ENCODE measurements at places on chromosomes 1 and 21.
A peak's percentile ranks its signal among the peaks of the same experiment; 100 is the strongest.

- DNase-seq = no peak
Observed at GRCh38 chr21:43851593-43851992, 13.4 kb upstream of the AGPAT3 start.

GRCh38 chr1:168472223-168472622, 71.6 kb downstream of the XCL2 start:
- no peak for DNase-seq

DNA sequence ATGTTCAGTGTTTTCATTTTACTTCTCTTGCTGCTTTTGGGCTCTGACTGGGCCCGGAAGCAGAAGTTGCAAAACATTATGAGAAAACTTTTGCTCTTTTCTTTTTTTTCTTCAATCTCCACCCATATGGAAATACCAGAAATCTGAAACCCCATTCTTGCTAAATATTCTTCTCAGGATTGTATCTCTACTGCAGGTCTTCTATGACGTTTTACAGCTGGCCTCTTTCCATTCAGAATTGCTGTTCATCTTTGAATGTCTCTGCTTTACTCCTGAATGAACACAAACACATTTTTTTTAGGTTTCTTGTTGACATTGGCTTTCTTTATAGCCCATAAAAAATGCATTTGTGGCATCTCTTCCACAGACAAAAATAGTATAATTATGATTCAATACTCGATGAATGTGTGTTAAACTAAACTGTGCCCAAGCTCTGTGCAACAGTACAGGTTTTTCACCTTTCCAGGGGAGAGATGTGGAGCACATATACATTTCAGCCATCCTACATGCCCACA, 18.8 kb downstream of the PTPRC start:
- DNase-seq = no peak

DNA sequence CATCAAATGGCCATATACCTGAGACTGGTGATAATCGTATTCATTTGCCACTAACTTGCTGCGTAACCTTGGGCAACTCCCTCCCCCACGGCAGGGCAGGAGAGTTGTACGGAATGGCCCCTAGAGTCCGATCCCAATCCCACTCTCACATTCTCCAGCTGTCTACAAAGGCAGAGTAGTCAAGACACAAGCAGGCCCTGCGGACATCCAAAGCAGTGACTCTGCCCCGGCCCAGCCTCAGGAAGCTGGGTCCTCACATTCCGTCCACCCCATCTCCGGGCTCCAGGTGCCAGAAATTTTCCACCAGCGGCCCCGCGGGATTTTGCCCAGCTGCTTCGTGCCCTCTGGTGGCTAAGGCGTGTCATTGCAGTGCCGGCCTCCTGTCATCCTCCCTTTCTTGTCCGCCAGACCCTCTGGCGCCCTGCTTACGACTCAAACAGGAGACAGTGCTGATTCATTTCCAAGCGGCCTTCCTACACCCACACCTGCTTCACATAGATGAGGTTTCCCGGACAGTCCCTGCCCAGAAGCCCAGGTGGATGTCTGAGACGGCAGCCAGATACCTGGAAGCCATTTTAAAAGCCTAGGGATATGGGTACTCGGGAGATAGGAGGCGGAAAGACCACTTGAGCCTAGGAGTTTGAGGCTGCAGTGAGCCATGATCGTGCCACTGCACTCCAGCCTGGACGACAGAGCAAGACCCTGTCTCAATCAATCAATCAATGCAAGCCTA, 2.9 kb upstream of the S100A2 start:
- DNase-seq = peak; percentile 86

- no peak for DNase-seq
Observed at GRCh38 chr1:173507205-173507846, 30.2 kb downstream of the PRDX6 start.

DNA sequence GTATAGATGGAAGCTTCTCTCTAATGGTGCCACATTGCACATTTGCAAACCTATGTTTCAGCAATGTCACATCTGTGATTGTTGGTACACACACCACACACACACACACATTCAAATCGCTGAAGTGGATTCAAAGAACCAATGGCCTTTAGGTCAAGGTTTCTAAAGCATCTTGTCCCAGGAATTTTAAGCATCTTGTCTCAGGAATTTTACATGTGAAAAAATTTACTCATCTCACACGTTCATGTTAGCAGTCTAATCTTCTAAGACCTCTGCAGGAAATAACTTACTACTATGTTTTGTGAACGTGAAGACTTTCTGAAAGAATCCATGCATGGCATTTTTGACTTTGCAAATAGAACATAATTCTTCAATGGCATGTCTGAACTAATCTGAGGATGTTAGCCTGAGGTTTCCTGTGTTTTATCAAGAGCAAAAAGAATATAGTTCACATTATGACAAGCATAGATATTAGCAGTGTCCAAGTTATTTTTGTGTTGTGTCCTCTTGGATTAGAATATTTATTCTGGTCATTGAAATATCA, 125.1 kb downstream of the CYYR1 start:
- no peak for DNase-seq

GRCh38 chr21:24225431-24225830, 1381.8 kb downstream of the MRPL39 start:
- no peak for DNase-seq

DNA sequence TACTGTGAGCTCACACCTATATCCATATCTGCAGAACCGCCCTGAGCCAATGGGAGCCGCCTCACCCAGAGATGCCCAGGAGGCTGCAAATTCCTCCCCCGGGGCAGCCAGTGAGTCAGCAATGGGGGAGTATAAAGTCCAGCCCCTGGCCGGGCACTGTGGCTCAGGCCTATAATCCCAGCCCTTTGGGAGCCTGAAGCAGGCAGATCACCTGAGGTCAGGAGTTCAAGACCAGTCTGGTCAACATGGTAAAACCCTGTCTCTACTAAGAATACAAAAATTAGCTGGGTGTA, 5.0 kb upstream of the CLCNKB start:
- no peak for DNase-seq

DNA sequence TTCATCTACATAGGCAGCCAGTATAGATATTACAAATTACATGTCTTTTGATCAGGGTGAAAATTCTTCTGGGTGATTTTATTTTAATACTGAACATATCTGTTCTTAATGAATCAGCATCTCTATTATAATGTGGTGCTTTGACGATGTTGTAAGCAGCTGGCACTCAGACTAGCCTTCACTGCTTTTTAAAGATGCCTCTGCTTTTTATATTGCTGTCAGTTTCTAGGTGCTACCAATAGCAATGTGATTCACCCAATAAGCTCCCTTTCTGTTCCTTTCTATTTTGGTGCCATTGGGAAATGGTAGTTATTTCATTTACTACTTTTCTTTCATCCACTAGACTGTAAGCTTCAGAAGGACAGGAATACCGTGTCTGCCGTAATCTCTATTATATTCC, 11.1 kb upstream of the ANGPTL1 start:
- no peak for DNase-seq

- DNase-seq = no peak
Observed at GRCh38 chr1:218345673-218346390, 696 bp downstream of the TGFB2 start.

- no peak for DNase-seq
Observed at GRCh38 chr1:23169727-23170335, 1.2 kb upstream of the LUZP1 start.

DNA sequence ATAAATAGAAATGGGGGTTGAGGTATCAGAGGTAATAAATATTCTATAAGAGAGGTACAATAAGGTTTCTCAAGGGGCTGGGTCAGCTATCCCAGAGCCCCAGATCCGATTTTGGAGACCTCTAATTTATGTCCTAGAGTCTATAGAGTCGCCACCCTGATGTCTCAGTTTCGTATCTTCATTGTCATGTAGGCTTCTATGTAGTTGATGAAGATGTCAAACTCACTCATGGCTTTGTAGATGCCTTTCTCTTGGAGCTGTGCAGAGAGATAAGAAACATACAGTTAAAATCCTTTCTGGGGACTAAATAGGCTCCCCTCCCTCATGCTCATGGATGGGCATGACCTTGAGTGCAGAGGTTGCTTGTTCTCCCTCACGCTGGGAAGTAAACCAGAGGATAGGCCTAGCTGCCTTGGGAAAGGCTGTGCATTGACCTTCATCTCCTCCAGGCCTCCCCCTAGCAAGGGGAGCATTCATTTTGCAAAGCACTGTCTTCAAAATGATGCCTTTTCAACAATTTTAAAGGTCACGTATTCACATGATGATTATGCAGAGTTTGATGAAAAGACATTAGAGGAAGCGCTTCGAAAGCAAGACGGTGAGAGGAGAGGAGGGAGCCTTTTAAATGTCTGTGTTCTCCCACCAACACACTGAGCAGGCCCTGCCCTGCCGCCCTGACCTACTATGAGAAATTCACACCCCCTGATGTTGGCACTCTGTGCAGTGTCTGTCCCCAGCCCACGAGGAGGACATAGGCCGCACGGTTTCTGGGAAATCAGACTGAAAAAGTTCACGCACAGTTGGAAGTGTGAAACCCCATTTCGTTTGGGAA, 1.9 kb upstream of the IL19 start:
- DNase-seq = no peak

GRCh38 chr21:43703035-43703880, 15.7 kb upstream of the PDXK start:
- DNase-seq = no peak

DNA sequence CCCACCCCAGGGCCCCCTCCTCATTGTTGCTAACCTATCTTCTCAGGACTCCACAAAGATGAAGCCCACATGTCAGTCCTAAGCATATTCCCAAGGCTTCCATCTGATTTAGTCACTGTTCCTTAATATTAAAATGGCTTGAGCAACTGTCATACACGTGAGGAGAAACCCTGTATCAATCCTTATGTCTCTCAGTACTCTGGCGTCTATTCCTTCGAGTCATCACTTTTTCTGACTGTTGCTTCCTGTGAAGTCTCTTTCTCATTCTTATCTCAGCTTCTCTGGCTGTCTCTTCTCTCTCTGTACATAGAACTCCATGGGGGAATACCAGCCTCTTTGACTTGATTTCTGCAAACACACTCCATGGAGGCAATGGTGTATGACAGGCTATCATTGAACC, 98.4 kb downstream of the C4BPA start:
- DNase-seq = no peak

DNA sequence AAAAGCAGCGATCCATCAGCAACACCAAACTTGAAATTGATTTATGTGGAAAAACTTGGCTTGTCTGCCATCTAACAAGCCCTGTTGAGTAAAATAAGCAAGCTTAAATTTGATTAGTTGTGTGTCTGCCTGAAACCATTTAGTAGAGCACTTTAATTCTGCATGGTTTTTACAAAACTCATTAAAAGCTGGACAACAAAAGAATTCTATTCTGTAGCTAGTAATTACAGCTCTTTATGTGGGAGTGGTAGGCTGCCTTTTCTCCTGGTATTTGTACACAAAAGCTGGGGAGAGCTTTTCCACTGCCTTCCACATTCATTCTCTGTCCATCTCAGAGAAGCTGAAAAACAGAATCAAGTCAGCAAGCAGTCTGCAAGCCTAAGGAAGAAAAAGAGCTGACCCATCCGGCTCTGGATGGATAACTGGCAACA, 1.7 kb downstream of the ETS2 start:
- no peak for DNase-seq

- DNase-seq = no peak
Observed at GRCh38 chr1:170267317-170267716, 121.6 kb downstream of the NTMT2 start.

- no peak for DNase-seq
Observed at GRCh38 chr1:100496896-100497295, 41.0 kb upstream of the GPR88 start.

DNA sequence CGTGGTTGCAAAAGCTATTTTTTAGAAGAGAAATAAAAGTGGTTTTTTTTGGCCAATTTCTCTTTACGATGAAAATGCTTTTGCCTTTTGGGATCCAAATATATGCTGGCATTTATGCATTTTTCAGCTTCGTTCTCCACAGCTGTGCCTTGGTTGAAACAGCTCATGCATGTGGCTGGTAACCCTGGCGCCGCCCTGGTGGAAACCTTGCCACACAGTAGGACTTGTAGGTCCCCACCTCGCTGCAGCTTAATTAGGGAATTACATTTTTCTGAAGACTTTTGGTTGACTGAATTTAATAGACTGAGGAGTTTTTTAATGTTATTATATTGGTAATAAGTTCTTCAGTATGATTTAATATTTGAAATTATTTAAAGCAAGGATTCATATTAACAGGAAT, 12.7 kb upstream of the PCP4 start:
- no peak for DNase-seq

- DNase-seq = no peak
Observed at GRCh38 chr21:35833991-35834390, 226.3 kb downstream of the SETD4 start.

GRCh38 chr1:212607913-212608391, 609 bp upstream of the ATF3 start:
- no peak for DNase-seq

- no peak for DNase-seq
Observed at GRCh38 chr1:45325851-45326506, 716 bp upstream of the HPDL start.

GRCh38 chr1:198072177-198072576, 84.6 kb upstream of the NEK7 start:
- no peak for DNase-seq

DNA sequence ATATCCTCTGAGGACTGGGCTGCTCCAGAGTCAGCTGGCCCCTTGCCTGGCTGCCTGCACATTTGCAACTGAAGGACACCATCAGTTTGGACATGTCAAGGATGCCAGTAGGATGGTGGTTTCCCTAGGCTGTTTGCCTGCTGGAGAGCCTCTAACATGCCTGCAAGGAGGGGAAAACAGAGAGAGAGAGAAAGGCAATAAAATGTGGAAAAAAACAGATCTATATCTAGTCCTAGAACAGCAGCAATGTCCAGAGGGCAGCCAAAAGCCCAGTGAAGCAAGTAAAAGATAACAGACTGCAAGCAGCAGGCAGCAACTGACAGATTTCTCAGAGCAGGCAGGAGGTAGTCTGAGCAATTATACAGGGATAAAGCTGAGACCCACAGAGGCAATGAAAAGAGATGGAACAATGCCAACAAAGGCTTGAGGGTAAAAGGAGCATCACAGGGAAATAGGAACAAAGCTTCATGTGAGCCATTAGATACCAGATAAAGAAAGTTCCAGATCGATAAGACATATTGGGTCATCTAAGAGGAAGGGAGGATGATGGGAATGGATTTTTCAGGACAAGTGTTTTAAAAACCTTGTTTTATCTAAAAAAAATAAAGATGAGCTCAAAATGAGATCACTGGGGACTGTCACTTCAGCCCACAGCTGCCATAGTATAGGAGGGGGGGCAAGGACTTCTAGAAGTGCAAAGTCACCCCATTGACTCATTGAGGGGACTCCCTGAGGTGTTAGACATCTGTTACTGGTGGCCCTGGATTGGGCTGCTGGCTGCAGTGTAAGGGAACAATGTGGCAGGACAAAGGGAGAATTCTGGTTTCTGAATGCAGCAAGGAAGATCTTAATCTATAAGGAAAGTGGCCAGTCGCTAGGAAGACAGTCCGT, 38.6 kb upstream of the GADD45A start:
- DNase-seq = no peak

Data from activated CD4-positive, alpha-beta T cell treated with anti-CD3 and anti-CD28 coated beads for 24 hours (primary cell).